Transverse colon (tissue), 4 donors: ENCODE measurements at places on chromosomes 2 and 18.
A peak's percentile ranks its signal among the peaks of the same experiment; 100 is the strongest.

DNA sequence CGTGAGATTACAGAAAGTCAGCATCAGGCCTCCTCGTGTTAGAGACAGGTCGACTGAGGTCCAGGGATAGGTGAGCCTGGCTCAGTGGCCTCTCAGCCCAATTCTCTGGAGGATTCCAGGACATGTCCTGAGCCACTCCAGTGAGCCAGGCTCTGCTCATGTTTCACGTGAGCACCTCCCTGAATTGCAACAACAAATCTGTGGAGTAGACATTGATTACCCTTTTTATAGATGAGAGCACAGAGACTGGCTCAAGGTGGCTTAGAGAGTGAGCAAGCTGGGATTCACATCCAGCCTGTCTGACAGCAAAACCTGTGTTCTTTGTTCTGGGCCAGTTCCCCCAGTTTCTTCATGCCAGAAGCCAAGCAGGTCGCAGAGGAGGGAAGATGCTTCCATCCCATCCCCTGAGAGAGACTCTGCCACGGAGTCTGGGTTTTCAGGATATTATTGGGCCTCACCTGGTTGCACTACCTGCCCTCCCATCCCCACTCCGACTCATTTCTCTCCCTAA, 46.4 kb downstream of the HS1BP3 start:
- H3K36me3 ChIP-seq, result no peaks in the 10 kb centered on the region
- no peak for DNase-seq
- H3K27ac ChIP-seq, result peak overlapping the region; percentile 65
- no peaks in the 10 kb centered on the region for H3K27me3 ChIP-seq

DNA sequence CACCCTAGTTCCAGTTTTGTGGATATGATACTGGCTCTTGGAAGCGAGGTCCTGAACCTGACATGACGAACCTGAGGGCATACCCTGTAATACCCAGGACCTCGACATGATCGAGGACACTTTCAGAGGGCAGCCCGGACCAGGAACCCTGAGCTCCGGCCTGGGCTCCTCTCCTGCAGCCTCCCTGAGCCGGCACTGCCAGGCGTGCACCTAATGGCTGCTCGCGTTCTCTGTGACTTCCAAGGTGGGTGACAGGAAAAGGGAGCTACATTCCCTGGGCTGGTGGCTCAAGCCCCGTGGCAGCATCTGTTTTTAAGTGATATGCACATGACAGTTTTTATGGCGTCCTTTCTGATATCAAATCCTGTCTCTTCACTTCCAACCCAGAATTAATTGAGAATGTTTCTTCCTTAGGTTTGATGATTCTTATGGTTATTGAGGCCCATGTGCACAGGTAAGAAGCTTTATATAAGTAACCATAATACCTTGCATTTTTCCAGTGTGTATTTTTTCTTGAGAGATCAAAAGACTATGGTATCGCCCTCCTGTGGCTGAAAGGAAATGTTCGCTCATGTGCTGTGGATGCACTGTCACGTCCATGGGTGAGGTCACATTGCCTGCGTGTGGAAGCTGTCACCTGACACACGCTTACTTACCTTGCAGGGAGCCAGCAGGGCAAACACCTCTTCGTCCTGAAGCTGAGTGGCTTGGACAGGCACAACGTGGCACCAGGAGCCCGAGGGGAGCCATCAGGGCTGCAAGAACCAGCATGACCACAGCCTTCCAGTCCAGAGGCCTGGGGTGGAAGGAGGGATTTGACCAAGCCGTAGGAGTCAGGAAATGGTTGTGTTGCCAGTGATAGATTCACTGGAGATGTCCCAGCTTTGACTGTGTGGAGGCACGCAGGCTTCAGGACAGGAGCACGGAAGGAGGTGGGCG, 367.4 kb upstream of the MYT1L start:
- no peak for DNase-seq
- no peaks in the 10 kb centered on the region for H3K4me1 ChIP-seq
- no peaks in the 10 kb centered on the region for H3K36me3 ChIP-seq
- H3K27ac ChIP-seq, result no peak overlapping the region
- no peak overlapping the region for H3K4me3 ChIP-seq

DNA sequence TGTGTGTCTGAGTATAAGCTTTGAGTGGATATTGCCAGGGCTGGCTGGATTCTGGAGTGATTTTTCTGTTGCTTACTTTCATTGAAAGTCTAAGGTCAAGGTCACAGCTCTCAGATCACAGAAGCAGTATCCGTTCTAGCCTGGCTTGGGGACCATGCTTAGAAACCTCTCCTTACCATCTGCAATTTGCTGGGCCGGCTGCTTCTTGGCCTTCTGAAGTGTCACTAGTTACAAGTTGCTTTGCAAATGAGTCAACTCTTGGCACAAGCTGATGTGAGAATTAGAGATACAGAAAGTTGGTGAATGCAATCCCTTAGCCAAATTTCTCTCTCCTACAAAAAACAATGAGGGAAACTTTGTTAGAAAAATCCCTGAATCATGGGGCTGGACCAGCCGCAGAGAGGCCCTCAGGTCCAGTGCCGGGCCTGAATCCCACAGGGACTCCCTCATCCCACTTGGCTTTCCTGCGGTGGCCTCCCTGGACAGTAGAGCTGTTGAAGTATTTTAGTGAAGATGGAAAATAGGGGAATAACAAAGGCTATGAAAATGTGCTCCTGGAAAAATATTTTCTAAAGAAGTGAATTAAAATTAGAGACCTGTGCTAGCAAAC, 92.7 kb upstream of the CNGA3 start:
- H3K27ac ChIP-seq, result no peak overlapping the region
- no peaks in the 10 kb centered on the region for H3K36me3 ChIP-seq
- H3K27me3 ChIP-seq, result no peaks in the 10 kb centered on the region
- H3K4me1 ChIP-seq, result no peaks in the 10 kb centered on the region
- no peak overlapping the region for H3K4me3 ChIP-seq

DNA sequence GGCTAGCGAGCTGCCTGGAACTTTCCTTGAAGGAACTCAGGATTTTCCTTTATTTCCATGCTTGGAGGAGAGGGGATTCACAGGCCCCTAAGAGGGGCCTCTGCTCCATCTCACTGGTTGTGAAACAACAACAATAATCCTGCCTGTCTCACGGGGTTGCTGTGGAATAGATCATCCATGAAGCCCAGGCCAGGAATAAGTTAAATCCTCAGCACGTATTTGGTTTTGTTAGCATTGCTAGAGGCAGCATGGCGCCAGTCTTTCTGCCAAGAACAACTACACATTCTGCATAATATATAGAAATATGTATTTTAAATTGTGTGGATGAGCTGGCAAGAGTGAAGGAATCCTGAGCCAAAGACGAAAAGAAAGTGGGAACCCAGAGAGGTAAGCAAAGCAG, 80.8 kb upstream of the L3MBTL4 start:
- no peaks in the 10 kb centered on the region for H3K4me1 ChIP-seq
- no peak for DNase-seq
- H3K4me3 ChIP-seq, result no peak overlapping the region
- H3K27me3 ChIP-seq, result no peaks in the 10 kb centered on the region
- H3K27ac ChIP-seq, result no peak overlapping the region

DNA sequence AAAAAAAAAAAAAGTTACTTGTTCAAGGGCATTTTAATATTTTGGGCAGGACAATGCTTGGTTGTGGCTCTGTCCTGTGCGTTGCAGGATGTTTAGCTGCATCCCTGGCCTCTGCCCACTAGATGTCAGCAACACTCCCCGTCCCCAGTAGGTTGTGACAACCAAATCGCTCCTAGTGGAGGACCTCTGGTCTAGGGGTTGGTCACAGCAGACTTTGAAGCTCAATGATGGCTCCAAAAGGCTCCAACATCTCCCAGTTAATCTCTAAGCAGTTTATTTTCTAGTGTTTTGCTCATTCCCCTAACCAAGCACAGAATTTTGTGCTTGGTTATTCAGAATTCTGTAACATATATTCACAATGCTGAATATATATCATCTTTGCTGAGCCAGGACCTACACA, 67.0 kb downstream of the CHRNA1 start:
- H3K36me3 ChIP-seq, result no peaks in the 10 kb centered on the region
- no peak overlapping the region for H3K4me3 ChIP-seq
- peak; percentile 49 for DNase-seq
- H3K4me1 ChIP-seq, result no peaks in the 10 kb centered on the region
- no peak overlapping the region for H3K27ac ChIP-seq

- H3K4me3 ChIP-seq, result no peak overlapping the region
- DNase-seq, result no peak
- H3K4me1 ChIP-seq, result no peaks in the 10 kb centered on the region
Observed at GRCh38 chr2:222891890-222892289, 31.1 kb downstream of the ACSL3 start.

GRCh38 chr2:9207641-9208311, 1.2 kb downstream of the ASAP2 start:
- no peaks in the 10 kb centered on the region for H3K27me3 ChIP-seq
- H3K4me1 ChIP-seq, result peaks cover 56% of the 10 kb centered on the region
